Activated naive CD4-positive, alpha-beta T cell treated with anti-CD3 and anti-CD28 coated beads, Interleukin-2, amount 50 U/mL, for 72 hours (primary cell): ENCODE measurements at places on chromosomes 5 and 9. TPM values are rescaled to one million over a fixed set of nuclear protein-coding genes. Genes with fewer than 3 reads are reported as not detected.

DNA sequence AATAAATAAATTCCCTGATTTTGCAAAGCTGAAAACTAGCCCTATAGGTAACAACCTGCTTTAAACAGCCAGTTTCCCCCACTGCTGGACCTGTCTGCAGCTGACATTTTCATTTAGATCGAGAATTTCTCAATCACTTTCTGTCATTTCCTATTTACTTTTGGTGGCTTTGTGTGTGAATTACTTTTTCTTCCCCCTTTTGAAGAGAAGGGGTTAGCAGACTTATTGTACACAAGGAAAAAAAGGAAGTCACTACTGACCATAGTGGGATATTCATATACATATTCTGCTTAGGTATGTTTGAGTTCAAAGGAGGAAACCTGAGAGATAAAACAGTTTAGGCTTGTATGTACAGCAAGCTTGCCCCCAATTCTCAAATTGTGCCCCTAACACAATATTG lies 27.0 kb upstream of the IFNB1 start:
- no peak for DNase-seq

DNA sequence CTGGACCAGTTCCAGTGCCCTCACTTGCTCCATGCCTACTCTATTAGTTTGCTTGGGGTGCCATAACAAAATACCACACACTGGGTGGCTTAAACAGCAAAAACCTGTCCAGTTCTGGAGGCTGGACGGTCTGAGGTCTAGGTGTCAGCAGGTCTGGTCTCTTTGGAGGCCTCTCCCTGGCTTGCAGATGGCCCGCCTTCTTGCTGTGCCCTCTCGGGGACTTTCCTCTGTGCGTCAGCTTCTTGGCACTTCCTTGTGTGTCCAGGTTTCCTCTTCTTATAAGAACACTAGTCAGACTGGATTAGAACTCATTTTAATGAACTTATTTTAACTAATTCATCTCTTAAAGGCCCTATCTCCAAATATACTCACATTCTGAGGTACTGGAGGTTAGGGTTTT lies 97.2 kb downstream of the CARTPT start:
- no peak for DNase-seq

DNA sequence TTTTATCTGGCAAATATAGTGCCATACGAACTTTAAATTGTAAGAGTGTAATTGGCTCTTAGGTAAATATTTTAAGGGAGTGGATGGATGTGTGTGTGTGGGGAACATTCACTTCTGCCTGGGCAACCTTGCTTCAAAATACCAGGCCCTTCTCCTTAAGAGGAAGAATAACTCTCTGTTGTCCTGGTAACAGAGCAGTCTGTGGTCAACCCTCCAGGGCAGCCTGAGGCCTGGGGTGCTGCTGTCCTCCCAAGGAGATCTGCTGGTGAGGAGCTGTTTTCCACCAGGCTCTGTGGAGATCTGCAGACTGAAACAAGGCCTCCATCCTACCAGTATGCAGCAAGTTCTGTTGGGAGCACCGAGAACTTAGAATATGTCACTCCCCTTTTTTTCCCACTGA lies 325.2 kb downstream of the PSAT1 start:
- no peak for DNase-seq

The IFNA10 gene
- total RNA-seq = not detected

DNA sequence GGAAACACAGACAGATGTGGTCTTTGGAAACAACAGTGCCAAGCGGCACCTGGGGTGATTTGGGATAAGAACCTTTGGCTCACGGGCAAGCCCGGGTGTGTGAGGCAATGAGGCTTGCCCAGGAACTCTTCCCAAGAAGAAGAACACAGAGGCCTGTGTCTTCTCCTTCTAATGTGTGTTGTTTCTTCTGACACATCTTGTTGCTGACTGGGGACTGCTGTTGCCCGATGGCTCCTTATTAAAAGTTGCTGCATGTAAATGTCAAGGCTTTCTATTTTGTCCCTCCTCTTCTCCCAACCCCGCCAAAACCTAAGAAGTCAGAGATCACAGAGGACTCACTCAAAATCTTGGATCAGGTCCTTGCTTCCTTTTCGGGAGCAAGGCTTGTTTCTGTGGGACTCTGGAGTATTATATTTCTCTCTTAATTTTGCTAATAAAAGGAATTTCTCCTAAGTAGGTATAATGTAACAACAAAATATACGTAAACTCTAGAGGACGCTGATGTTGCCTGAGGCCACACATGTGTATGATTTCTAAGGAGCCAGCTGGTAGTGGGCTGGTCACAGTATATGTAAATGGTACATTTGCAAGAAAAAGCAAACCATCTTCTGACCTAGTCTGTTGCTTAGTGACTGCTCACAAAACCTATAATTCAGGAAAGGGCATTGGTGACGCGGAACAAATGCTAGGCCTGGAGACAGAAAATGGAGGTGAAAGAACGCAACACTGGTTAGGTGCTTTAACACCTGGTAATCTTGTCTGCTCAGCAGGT lies 232.5 kb downstream of the GADD45G start:
- no peak for DNase-seq

- no peak for DNase-seq
These were observed 885.9 kb downstream of the EFNA5 start for GRCh38 chr5:106784846-106785245.

DNA sequence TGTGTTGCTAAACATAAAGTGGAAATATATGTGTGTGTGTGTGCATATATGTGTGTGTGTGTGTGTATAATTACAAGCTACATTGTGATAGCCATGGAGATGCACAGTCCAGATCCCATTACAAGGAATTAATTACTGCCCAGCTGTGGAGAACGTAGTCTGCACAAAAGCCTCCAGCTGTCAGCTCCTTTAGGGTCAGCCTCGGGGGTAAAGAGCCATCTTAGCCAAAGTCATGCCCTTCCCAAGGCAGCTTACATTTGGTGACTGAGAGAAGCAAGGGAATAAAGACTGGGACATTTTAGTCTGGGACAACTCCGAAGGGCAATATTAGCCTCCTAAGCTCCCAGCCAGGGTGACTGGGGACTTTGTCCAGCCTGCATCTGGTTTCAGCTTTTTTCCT lies 21.9 kb upstream of the FOCAD start:
- DNase-seq = no peak

The ADAMTS12 gene
- total RNA-seq = not detected

GRCh38 chr9:71058660-71059059 lies 62.8 kb downstream of the TRPM3 start:
- DNase-seq = no peak

The CMYA5 gene
- 0.30 TPM for total RNA-seq

The SLC36A2 gene
- total RNA-seq = not detected

DNA sequence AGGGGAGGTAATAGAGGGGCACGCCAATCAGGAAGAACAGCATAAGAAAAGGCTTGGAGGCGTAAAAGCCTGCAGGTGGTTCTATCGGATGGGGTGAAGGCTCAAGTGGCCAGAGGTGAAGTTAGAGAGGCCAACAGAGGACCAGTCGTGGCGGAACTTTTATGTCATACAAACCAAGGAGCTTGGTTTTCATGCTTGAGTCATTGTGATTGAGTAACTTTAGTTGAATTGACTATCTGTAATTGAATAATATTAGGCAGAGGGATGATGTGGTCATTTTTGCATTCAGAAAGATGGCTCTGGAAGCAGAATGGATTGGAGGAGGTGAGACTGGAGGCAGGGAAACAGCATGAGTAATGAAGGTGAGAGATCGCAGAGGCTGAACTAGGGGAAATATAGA lies 7.2 kb upstream of the SPINK4 start:
- DNase-seq = no peak

GRCh38 chr9:35673132-35674024 lies at the start of gene CA9:
Gene CA9 (plus strand): TSS chr9:35673928. CDS start chr9:35673960, 32 bp downstream.
- no peak for DNase-seq

GRCh38 chr5:135131801-135132680 lies 98.0 kb upstream of the PITX1 start:
- DNase-seq = no peak

- DNase-seq = no peak
These were observed 92.4 kb upstream of the CPLX2 start for GRCh38 chr5:175778951-175779503.

The KCNN2 gene
- total RNA-seq = not detected

- no peak for DNase-seq
These were observed 387.5 kb downstream of the PLK2 start for GRCh38 chr5:58072300-58072965.

DNA sequence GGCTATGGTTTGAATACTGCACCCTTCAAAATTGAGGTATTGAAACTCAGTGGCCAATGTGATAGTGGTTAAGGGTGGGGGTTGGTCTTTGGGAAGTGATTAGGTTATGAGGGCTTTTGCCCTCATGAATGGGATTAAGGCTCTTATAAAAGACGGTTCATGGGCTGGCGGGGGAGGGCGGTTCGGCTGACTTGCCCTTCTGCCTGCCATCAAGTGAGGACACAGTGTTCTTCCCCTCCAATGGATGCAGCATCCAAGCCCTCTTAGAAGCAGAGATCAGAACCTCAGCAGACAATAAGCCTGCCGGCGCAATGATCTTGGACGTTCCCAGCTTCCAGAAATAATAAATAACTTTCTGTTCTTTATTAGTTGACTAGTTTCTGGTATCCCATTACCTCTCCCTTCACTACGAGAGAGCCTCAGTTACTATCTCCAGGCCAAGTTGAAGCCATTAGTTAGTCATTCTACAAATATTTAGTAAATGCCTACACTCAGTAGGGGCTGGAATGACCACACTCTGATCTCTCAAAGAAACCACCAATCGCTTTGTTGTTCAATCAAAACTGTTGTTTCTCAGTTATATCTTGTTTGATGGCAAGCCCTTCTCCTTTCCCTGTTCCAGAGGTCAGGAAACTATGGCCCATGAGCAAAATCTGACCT lies 219.3 kb downstream of the TSSK1B start:
- DNase-seq = no peak

DNA sequence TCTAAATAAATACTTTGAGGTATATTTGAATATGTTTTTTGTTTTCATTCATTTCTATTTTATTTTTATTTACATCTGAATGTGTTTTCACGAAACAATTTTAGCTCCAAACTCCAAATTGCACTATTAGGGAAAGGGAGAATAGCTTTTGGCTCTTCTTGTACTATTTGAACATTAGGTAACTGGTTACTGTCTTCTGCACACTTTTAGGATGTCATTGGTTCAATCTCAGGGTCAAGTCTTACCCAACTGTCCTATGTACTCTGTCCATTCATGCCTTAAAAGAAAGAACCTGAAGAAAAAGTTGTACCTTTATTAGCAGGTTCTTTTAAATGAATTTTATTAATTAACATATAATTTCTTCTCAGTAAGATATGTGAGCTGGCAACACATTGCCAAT lies 51.6 kb downstream of the ITGA1 start:
- no peak for DNase-seq

The OGN gene
- not detected for total RNA-seq

- DNase-seq = no peak
These were observed 46.3 kb downstream of the STC2 start for GRCh38 chr5:173281910-173282309.

DNA sequence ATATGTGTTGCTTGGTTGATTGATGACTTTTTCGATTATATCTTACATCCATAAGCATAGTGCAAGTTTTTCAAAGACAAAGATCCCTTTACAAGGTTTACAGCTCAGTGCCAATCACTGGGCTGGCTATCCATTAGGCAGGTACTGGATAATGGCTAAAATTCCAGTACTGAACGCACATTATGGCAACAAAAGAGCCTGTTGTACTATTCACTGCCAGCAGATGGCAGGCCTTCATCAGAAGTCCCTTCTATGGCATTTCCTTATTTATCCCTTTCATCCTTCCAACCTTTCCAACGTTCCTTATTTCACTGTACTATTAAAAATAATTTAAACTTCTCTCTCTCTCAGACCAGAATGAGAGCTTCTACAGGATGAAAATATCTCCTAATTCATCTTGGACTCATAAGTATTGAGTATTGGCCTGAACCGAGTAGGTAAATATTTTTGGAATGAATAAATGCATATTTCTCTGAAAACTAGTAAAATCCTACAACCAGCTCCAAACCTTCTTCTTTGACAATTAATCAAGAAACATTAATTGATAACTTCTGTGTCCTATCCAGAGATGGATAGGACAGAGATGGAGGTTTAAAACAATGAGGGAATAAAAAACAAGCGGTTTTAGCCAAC lies 6.7 kb upstream of the WNT8A start:
- DNase-seq = peak; percentile 47

- no peak for DNase-seq
These were observed 307.6 kb downstream of the KIAA0825 start for GRCh38 chr5:94310833-94311232.
